ENCODE measurements at places on chromosomes 7 and 10.

- no peak for DNase-seq
Measured at GRCh38 chr7:121620953-121621606, 225.0 kb upstream of the FAM3C start.

DNA sequence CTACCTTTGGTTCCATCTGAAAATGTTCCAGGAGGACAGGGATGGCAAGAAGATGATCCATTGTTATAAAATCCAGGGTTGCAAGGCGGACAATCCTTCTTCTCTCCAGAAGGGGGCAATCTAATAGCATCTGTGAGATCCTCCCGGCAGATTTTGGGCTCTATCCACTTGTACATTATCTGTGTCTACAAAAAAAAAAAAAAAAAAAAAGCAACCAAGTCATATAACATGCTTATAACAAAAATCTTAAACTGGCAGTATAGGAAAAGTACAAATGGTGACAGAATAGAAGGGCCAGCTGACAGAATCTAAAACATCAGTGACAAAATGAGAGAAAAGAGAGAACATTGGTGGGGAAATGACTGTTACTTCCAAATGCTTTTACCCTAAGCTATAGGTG, 132.7 kb downstream of the ELAPOR2 start:
- DNase-seq: no peak

- DNase-seq: no peak
Measured at GRCh38 chr10:111944331-111944730, 239.2 kb downstream of the GPAM start.

DNA sequence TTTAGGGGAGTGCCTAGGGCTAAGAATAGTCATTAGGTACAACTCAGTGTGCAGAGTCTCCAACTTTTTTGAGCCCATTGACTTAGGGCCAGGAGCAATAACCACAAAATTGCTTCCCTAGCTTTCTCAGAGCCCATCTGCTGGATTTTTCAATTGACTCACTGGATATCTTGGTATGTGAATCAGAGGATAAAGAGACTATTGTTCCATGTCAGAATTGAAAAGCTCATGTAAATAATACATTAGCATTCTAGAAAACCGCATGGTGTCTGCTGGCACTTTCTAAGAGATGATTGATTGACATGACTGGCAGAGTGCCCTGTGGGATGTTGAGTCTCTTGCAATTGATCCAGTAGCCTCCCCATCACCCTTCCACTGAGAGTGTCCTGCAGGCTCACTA, 246.2 kb downstream of the CCDC7 start:
- DNase-seq: no peak

GRCh38 chr7:39261771-39262170, 284.1 kb downstream of the POU6F2 start:
- no peak for DNase-seq

DNA sequence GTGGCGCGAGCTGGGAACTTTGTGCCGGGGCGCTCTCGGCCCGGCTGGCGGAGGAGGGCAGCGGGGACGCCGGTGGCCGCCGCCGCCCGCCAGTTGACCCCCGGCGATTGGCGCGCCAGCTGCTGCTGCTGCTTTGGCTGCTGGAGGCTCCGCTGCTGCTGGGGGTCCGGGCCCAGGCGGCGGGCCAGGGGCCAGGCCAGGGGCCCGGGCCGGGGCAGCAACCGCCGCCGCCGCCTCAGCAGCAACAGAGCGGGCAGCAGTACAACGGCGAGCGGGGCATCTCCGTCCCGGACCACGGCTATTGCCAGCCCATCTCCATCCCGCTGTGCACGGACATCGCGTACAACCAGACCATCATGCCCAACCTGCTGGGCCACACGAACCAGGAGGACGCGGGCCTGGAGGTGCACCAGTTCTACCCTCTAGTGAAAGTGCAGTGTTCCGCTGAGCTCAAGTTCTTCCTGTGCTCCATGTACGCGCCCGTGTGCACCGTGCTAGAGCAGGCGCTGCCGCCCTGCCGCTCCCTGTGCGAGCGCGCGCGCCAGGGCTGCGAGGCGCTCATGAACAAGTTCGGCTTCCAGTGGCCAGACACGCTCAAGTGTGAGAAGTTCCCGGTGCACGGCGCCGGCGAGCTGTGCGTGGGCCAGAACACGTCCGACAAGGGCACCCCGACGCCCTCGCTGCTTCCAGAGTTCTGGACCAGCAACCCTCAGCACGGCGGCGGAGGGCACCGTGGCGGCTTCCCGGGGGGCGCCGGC, 870 bp downstream of the FZD1 start:
- DNase-seq: peak; percentile 37

- no peak for DNase-seq
Measured at GRCh38 chr7:155380976-155381851, 76.7 kb upstream of the EN2 start.

- no peak for DNase-seq
Measured at GRCh38 chr10:92164036-92164696, 126.7 kb downstream of the CPEB3 start.

- no peak for DNase-seq
Measured at GRCh38 chr7:48035967-48036478, 680 bp downstream of the C7orf57 start.

DNA sequence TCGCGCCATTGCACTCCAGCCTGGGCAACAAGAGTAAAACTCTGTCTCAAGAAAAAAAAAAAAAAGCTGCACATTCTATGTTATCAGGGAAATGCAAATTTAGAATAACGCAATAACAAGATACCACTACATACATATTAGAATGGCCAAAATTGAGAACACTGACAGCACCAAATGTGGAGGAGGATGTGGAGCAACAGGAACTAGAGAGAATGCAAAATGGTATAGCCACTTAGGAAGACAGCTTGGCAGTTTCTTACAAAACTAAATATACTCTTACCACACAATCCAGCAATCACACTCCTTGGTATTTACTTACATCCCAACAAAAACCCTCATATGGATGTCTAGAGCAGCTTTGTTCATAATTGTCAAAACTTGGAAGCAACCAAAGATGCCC, 76.8 kb downstream of the ALOX5 start:
- no peak for DNase-seq

DNA sequence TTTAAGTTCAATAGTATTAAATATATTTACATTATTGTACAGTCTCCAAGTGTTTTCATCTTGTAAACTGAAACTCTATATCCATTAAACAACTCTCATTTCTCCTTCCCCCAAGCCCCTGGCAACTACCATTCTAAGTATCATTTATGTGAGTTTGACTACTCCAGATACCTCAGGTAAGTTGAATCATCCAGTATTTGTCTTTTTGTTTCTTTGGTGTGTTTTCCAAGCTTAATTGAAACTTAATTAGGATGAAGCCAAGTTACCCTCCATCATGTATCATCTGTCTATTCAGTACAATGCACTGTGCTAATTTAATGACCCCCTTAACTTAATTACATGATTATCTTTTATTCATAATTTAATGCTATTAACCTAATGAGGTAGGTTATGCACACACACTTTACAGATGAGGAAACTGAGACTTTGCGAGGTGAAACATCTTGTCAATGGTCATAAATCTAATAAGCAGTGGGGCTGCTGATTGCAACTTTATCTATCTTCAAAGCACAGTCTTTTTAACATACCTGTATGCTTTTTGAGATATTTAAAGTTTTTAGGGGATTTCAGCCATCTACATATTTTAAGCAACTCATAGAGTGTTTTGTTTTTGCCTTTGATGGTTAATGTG, 663 bp downstream of the MACC1 start:
- DNase-seq: no peak

- DNase-seq: no peak
Measured at GRCh38 chr7:136605532-136606329, 262.7 kb upstream of the CHRM2 start.

- DNase-seq: no peak
Measured at GRCh38 chr10:34792881-34793280, 22.2 kb downstream of the PARD3 start.

GRCh38 chr10:59362144-59362958, at the start of gene FAM13C:
Gene FAM13C (minus strand): TSS chr10:59362549. CDS start chr10:59362460, 89 bp downstream.
- DNase-seq: no peak

DNA sequence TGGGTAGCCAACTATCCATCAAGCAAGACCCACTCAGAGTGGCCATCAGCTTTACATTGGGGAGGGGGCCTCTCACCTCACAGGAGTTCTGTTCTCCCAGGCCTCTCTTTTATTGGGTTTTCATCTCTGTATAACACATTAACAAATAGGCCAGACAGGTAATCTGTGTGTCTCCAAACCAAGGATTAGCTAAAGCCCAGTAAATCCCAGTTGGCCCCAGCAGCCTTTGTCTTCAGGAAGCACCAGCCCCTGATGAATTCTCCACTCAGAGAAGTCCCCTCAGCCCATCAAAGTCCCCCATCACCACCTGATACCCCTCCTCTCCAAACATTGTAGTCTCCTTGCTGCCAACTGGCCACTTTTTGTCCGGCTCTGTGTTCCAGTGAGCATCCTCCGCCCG, 16.9 kb upstream of the SLF2 start:
- DNase-seq: no peak

DNA sequence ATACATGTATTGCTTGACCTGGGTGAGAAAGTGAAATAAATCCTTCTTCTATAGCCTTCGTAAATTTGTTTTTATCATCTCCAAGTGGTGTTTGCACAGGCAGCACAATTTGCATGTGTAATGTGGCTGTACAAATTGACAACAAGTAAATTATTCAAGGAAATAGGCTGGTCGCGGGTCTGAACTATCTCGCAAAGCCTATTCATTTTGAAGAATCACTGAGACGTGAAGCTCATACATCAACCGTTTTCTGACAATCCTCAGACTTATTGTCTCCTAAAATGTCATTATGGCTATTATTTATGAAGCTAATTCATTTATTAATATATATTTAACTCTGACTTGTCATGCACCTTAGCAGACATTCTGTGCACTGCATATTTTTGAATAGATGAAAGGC, 16.2 kb upstream of the FAM204A start:
- DNase-seq: no peak

GRCh38 chr10:71048971-71049615, 160.7 kb upstream of the PCBD1 start:
- DNase-seq: no peak

- no peak for DNase-seq
Measured at GRCh38 chr7:78852951-78853350, 600.5 kb downstream of the MAGI2 start.

DNA sequence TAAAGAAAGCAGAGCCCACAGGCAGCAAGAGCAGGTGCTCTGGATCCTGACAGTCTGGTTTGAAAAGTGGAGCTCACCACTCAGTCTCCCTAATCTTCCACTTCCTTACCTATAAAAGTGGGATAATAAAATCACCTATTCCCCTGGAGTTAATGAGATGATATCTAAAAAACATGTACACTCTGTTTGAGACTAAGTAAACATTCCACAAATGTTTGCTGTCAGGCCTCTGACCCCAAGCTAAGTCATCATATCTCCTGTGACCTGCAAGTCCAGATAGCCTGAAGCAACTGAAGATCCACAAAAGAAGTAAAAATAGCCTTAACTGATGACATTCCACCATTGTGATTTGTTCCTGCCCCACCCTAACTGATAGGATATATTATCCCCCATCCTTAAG, 1324.5 kb downstream of the XPNPEP1 start:
- DNase-seq: no peak

GRCh38 chr10:90884431-90884830, 12.7 kb downstream of the RPP30 start:
- no peak for DNase-seq

DNA sequence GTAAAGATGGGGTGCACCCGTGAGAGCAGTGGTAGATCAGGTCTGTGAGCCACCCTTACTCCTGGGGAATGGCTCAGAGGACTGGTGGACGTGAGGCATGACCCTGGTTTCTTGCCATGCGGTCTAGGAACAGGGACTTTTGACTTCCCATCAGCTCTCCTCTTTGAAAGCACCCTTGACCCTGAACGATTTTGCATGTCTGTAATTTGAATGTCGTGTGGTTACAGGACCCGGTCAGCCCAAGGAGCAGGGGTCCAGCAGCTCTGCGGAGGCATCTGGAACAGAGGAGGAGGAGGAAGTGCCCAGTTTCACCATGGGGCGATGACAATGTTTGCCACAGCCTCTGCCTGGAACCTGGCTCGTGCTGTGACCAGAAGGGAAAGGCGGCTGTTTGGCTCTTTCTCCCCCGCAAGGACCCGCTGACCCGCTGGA, 8.6 kb upstream of the ORAI2 start:
- no peak for DNase-seq

GRCh38 chr10:6247041-6247712, 44.4 kb downstream of the PFKFB3 start:
- no peak for DNase-seq

DNA sequence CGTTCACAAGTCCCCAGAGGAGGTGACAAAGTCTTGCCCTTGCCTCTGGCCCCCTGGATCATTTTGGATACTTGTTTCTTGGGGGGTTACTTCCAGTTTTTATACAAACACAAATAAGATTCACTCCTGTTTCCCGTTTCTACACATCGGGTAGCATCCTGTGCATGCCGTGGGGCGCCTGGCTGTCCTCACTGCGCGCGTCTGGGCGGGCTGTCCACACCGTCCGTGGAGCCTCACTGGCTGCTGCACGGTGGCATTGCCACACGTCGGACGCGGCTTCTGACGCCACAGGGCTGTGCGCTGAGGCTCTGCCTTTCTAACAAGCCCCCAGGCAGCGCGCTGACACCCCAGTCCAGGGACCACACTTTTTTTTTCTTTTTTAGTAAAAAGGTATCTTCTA, 18.4 kb downstream of the BNIP3 start:
- DNase-seq: no peak

- DNase-seq: no peak
Measured at GRCh38 chr7:29883462-29884398, 77.4 kb downstream of the WIPF3 start.

GRCh38 chr10:31291123-31291522, 27.9 kb upstream of the ZEB1 start:
- DNase-seq: no peak

- DNase-seq: no peak
Measured at GRCh38 chr7:44541028-44541869, at the start of gene NPC1L1. Gene NPC1L1 (minus strand): TSS chr7:44541330. CDS start chr7:44541259, 71 bp downstream.

GRCh38 chr7:159197066-159197975, 52.7 kb upstream of the VIPR2 start:
- DNase-seq: no peak

- no peak for DNase-seq
Measured at GRCh38 chr10:98684019-98684899, 237.5 kb upstream of the HPS1 start.

DNA sequence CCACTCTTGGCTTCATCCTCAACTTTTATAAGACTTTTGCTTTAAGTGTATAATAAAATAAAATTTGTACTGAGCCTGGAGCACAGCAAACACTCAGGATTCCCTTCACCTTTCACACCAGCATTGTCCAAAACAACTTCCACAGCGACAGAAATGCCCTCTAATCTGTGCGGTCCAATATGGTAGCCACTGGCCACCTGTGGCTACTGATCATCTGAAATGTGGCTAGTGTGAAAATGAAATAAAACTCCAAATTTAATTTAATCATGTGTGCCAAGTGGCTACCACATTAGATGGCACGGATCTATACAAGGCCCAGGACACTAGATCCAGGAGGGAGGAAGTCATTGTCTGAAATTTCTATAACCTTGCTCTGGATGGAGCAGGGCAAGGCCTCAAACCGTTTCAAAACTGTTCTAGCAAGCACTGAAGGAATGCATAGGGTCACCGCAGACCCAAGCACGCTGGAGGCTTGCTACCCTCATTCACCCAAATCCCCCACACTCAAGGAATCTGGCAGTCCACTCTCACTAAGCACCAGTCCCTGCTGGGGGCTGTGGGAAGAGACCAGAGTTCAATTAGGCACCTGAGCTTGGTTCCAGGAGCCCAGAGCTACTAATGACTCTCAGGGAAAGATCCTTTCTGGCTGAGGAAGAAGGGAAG, 6.3 kb upstream of the MYO1G start:
- DNase-seq: no peak

GRCh38 chr10:132069849-132070182, 4.1 kb downstream of the JAKMIP3 start:
- DNase-seq: no peak

- no peak for DNase-seq
Measured at GRCh38 chr10:78335691-78336401, 302.2 kb downstream of the RPS24 start.

GRCh38 chr10:45008524-45009161, 7.9 kb downstream of the ZNF22 start:
- peak; percentile 40 for DNase-seq

Data from GM19239 (cell line).